GM23248 (cell line): ENCODE measurements at places on chromosomes 16 and 17. TPM values are rescaled to one million over a fixed set of nuclear protein-coding genes. Genes with fewer than 3 reads are reported as not detected.
A peak's percentile ranks its signal among the peaks of the same experiment; 100 is the strongest.

DNA sequence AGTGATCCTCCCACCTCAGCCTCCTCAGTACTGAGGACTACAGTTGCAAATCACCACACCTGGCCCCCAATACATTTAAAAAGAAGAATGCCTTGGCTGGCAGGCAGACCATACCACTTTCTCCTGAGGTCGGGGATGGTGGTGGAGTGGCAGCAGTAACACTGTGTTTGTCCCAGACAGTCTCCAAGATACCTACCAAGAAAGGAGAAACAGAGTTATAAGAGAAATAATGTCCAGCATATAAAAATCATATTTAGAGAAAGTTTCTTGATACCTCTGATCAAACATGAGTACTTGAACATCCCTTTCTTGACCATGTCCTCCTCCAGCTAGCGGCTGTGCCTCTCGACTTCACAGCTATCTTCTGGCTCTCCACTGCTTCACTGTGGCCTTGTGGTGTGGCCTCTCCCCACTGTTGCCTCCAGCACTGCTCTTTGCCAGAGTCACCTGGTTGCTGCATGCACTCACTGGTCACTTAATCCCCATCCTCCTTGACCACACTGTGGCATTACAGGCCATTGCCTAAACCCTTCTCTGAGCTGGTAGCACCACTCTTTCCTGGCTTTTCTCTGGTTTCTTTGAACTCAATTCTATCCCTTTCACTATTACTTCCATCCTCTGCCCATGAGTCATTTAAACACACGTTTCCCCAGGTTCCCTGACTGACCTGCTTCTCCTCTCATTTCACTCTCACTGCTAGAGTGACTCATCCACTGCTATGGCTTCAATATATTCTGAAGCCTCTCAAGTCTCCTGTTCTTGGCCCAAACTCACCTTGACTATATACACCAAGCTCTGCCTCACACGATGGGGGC, 45.2 kb downstream of the XPO6 start:
- H3K4me1 ChIP-seq, result peaks cover 19% of the 10 kb centered on the region
- no peak overlapping the region for H3K4me3 ChIP-seq
- H3K36me3 ChIP-seq, result peaks cover 52% of the 10 kb centered on the region

DNA sequence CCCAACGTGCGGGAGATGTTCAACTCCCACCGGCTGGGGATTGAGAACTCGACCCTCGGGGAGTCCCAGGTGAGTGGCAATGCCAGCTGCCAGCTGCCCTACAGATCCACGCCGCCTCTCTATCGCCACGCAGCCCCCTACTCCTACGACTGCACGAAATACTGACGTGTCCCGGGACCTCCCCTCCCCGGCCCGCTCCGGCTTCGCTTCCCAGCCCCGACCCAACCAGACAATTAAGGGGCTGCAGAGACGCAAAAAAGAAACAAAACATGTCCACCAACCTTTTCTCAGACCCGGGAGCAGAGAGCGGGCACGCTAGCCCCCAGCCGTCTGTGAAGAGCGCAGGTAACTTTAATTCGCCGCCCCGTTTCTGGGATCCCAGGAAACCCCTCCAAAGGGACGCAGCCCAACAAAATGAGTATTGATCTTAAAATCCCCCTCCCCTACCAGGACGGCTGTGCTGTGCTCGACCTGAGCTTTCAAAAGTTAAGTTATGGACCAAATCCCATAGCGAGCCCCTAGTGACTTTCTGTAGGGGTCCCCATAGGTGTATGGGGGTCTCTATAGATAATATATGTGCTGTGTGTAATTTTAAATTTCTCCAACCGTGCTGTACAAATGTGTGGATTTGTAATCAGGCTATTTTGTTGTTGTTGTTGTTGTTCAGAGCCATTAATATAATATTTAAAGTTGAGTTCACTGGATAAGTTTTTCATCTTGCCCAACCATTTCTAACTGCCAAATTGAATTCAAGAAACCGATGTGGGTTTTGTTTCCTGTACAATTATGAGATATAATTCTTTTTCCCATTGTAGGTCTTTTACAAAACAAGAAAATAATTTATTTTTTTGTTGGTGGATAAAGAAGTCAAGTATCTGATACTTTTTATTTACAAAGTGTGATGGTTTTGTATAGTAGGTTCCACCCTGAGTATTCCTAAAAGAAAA, 2.3 kb downstream of the FOXC2 start:
- no peak for DNase-seq
- peak overlapping the region; percentile 79 for H3K4me3 ChIP-seq
- H3K27ac ChIP-seq, result peak overlapping the region; percentile 41
- H3K4me1 ChIP-seq, result peaks cover 18% of the 10 kb centered on the region; the same call in 1 of the 2 replicates

- peak; percentile 61 for DNase-seq
- H3K4me3 ChIP-seq, result no peak overlapping the region
- no peaks in the 10 kb centered on the region for H3K27me3 ChIP-seq
- H3K36me3 ChIP-seq, result no peaks in the 10 kb centered on the region
Measured at GRCh38 chr17:17361867-17362539, 58.8 kb downstream of the NT5M start.

GRCh38 chr16:47887496-47887895, 268.3 kb downstream of the ABCC12 start:
- peaks cover 8% of the 10 kb centered on the region; the same call in 1 of the 2 replicates for H3K4me1 ChIP-seq
- no peak overlapping the region for H3K27ac ChIP-seq
- H3K27me3 ChIP-seq, result peaks cover 13% of the 10 kb centered on the region
- peak; percentile 34 for DNase-seq
- no peaks in the 10 kb centered on the region for H3K36me3 ChIP-seq

- 0 out of 2 replicates have a peak overlapping the region, but pooled peaks have one; percentile 11 for H3K4me3 ChIP-seq
- peaks cover 39% of the 10 kb centered on the region for H3K4me1 ChIP-seq
- 0 out of 2 replicates have a peak, but pooled peaks cover 4% of the 10 kb centered on the region for H3K36me3 ChIP-seq
- DNase-seq, result peak; percentile 80
Measured at GRCh38 chr16:87968541-87968940, 17.3 kb downstream of the BANP start.

DNA sequence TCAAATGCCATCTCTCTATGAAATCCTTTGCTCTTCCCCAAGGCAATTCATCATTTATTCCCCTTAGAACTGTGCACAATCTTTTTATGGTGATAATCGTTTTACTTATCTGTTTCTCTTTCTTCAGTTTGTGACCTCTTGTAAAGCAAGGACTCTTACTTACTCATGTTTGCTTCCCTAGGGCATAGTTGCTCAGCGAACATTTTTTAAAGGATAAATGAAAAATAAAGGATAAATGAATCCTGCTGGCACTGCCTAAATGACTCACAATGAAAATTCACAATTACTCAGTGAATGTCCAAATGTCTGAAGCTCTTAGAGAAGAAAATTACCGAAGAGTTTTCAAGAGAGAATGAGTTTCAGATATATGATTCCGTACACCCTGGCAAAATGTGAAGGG, 671.7 kb downstream of the CDH11 start:
- peaks cover 28% of the 10 kb centered on the region for H3K4me1 ChIP-seq
- H3K27ac ChIP-seq, result peak overlapping the region; percentile 54
- H3K36me3 ChIP-seq, result no peaks in the 10 kb centered on the region
- peak; percentile 82 for DNase-seq
- peak overlapping the region; percentile 26 for H3K4me3 ChIP-seq

DNA sequence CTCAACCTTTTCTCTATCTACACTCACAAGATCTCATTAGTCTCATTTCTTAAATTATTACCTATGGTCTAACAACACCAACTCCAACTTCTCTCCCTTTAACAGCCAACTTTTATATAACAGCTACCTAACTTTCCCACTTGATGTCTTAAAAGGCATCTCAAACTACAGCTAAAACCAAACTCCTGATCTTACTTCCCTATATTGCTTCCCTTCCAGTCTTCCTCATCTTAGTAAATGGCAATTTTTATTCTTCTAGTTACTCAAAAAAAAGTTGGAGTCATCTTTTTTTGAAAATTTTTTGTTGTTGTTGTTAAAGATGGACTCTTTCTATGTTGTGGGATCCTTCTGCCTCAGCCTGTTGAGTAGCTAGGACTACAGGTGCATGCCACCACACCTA, 15.3 kb downstream of the SRR start:
- peaks cover 18% of the 10 kb centered on the region for H3K36me3 ChIP-seq
- H3K27me3 ChIP-seq, result no peaks in the 10 kb centered on the region
- no peaks in the 10 kb centered on the region for H3K4me1 ChIP-seq
- H3K4me3 ChIP-seq, result no peak overlapping the region
- H3K27ac ChIP-seq, result no peak overlapping the region
- no peak for DNase-seq

GRCh38 chr17:45394913-45395568, 37.6 kb downstream of the ARHGAP27 start:
- DNase-seq, result peak; percentile 89
- no peak overlapping the region for H3K27ac ChIP-seq
- peak overlapping the region; percentile 57 for H3K4me3 ChIP-seq
- no peaks in the 10 kb centered on the region for H3K36me3 ChIP-seq
- H3K27me3 ChIP-seq, result no peaks in the 10 kb centered on the region

DNA sequence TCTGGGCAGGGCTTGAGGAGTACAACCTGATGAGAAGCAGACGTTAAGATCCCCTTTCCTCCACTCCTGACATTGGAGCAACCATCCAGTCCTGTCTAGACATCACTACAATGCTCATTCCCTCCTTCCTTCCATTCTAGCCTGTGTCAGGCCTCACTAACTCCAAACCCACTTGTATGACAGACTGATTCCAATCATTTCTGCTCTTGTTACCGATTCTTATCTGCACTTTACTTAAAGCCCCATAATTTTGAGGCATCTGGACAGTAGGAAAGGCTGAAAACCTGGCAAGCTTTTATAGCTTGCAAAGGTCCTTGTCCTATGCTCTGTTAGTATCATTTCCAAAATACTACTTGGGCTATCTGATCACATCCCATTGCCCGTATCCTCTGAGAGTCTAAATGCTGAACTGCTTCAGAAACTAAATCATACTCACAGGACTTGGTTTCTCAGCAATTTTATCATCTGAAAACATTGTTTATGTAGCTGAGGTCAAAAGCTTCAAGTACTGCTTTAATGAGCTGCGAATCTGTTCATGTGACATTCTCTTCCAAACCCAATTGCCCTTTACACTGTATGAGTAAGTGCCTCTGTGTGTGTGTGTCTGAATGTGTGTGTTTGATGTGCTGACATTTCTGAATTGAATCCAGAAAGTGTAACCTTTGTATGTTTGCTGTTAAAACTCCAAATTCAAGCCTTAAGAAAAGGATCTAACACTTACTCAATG, 57.2 kb upstream of the CACNG3 start:
- no peak for DNase-seq
- no peaks in the 10 kb centered on the region for H3K4me1 ChIP-seq
- no peaks in the 10 kb centered on the region for H3K27me3 ChIP-seq
- H3K4me3 ChIP-seq, result no peak overlapping the region
- no peaks in the 10 kb centered on the region for H3K36me3 ChIP-seq

- no peak overlapping the region for H3K4me3 ChIP-seq
- H3K36me3 ChIP-seq, result no peaks in the 10 kb centered on the region
- no peak for DNase-seq
Measured at GRCh38 chr17:20284570-20285295, 182.6 kb downstream of the LGALS9B start.

- no peak overlapping the region for H3K27ac ChIP-seq
- no peaks in the 10 kb centered on the region for H3K27me3 ChIP-seq
- DNase-seq, result no peak
- H3K4me3 ChIP-seq, result no peak overlapping the region
- no peaks in the 10 kb centered on the region for H3K4me1 ChIP-seq
- H3K36me3 ChIP-seq, result no peaks in the 10 kb centered on the region
Measured at GRCh38 chr16:81809567-81809966, 30.5 kb downstream of the PLCG2 start.

- no peaks in the 10 kb centered on the region for H3K36me3 ChIP-seq
- DNase-seq, result peak; percentile 23
- H3K27me3 ChIP-seq, result no peaks in the 10 kb centered on the region
- H3K27ac ChIP-seq, result no peak overlapping the region
Measured at GRCh38 chr16:58299757-58300349, 5.0 kb upstream of the PRSS54 start.

GRCh38 chr16:6345090-6345489, 987.6 kb upstream of the RBFOX1 start:
- H3K36me3 ChIP-seq, result no peaks in the 10 kb centered on the region
- H3K4me1 ChIP-seq, result no peaks in the 10 kb centered on the region
- no peak overlapping the region for H3K27ac ChIP-seq
- no peak overlapping the region for H3K4me3 ChIP-seq
- H3K27me3 ChIP-seq, result no peaks in the 10 kb centered on the region

DNA sequence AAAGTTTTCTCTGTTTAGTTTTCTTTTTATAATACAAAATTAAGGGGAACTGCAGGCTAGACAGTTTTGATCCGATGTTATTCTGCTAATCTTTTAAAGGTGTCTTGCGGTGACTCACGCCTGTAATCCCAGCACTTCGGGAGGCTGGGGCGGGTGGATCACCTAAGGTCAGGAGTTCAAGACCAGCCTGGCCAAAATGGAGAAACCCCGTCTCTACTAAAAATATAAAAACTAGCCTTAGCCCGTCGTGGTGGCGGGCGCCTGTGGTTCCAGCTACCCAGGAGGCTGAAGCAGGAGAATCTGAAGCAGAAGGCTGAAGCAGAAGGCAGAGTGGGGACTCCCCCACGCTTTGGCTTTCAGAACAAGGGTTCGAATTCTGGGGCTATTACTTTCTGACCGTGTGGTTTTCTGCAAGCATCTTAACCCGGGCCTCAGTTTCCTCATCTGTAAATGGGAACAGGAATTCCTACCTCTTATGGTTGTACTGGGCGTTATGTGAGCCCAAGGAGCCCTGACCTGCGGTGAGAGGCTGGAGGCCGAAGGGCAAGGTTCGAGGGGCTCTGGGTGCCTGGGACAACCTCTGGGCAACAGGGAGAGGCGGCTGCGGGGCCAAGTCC, 1.2 kb upstream of the KATNB1 start:
- H3K27me3 ChIP-seq, result no peaks in the 10 kb centered on the region
- peak overlapping the region; percentile 93 for H3K4me3 ChIP-seq
- peak overlapping the region; percentile 89 for H3K27ac ChIP-seq
- H3K36me3 ChIP-seq, result no peaks in the 10 kb centered on the region

GRCh38 chr17:63222655-63223054, 223.5 kb downstream of the CYB561 start:
- DNase-seq, result peak; percentile 8
- 0 out of 2 replicates have a peak, but pooled peaks cover 12% of the 10 kb centered on the region for H3K36me3 ChIP-seq
- no peak overlapping the region for H3K27ac ChIP-seq
- H3K27me3 ChIP-seq, result no peaks in the 10 kb centered on the region
- H3K4me3 ChIP-seq, result no peak overlapping the region

DNA sequence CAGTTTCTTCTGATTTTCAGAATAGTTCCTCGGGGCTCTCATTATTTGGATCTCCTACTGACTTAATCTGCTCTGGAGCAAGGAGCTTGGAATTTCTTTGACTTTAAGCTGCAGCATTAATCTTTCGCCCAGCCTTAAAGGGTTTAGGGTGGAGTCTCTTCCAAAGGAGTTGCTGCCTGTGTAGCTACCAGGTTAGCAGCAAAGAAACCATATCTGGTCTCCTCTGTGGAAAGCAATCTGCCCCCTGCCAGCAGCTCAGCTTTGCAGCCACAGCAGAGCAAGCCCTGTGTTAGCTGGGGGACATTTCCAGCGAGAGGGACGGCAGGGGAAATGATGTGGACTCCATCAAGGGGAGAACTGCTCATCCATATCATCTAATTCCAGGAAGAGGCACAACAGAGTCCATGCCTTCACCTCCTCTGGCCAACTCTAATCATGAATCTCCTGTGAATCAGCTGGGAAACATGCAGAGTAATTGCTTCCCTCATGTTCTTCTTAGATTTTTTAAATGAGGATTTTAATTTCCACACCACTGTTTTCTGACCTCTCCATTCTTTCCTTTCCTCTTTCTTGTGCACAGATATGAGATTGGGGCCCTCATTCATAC, 827.6 kb upstream of the CA10 start:
- no peaks in the 10 kb centered on the region for H3K27me3 ChIP-seq
- no peak overlapping the region for H3K4me3 ChIP-seq
- no peaks in the 10 kb centered on the region for H3K4me1 ChIP-seq
- no peak overlapping the region for H3K27ac ChIP-seq
- DNase-seq, result no peak
- no peaks in the 10 kb centered on the region for H3K36me3 ChIP-seq

TP53TG3 gene
- total RNA-seq, result not detected in 2 replicates

PPM1E gene
- not detected in 2 replicates for total RNA-seq

FNDC8 gene
- not detected in 2 replicates for total RNA-seq

SDR42E2 gene
- total RNA-seq, result not detected in 2 replicates

RAMP2 gene
- 3.7 TPM in 1 of 2 replicates, not detected in the other for total RNA-seq

GALR2 gene
- not detected in 2 replicates for total RNA-seq
